Motor neuron (in vitro differentiated cells): ENCODE measurements at places on chromosomes 2 and 18. TPM values are rescaled to one million over a fixed set of nuclear protein-coding genes. Genes with fewer than 3 reads are reported as not detected.

The PSTPIP2 gene
- total RNA-seq = 2.3 and 2.8 TPM in 2 replicates

GRCh38 chr2:89844221-89844943 is 1152.9 kb downstream of the RPIA start:
- no peak for ATAC-seq

DNA sequence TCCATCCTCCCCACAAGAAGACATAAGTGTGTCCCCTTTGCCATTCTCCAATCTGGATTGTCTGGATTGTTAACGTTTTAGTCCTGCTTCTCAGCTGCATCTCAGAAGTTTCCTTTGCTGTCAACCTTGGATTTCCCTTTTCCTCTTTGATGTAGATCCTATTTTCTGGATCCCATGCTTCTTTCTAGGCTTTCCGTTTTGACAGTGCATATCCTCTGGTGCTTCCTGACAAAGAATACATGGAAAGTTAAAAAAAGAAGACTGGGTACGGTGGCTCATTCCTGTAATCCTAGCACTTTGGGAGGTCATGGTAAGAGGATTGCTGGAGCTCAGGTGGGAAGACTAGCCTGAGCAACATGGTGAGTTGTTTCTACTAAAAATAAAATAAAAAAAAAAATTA is 26.8 kb downstream of the ABI2 start:
- ATAC-seq = no peak

DNA sequence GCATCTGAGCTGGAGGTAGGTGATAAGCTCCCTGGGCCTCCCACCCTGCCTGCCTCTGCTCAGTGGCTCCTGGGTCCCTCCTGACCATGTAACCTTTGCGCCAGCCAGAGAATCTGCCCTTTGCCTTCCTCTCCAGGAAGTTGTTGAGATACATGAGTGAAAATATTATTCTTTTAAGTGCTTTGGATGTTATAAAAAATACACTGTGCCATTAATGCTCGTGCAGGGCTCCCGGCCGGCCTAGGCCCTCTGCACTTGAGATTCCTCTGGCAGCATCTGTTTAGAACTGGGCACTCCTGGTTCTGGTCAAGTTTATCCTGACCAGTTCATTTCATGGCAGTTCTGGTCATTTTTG is 18.8 kb downstream of the AGAP1 start:
- ATAC-seq = no peak

The SLC16A14 gene
- 0.10 and 0.11 TPM in 2 replicates for total RNA-seq

DNA sequence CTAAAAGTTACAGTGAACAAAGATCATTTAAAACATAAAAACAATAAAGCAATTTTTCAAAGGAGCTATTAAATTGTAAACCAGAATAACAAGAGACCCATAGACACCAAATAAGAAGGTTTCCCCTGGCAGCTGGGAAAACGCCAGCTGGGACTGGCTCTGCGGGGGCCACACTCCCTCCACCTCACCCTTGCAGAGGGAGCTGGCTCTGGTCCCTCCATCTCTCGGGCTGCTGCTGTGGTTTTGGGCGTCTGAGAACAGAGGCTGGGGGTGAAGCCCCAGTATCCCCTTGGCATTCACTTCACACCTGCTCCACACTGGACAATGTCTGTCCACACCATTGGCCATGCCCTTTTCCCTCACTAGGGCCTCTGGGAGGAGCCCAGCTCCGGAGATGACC is 62.1 kb upstream of the OTOS start:
- no peak for ATAC-seq

The SERPINB8 gene
- 4.3 and 5.1 TPM in 2 replicates for total RNA-seq

GRCh38 chr18:61724532-61724931 is 168.3 kb downstream of the RNF152 start:
- ATAC-seq = no peak

GRCh38 chr18:9531791-9532410 is 56.6 kb downstream of the RALBP1 start:
- ATAC-seq = no peak
